ENCODE measurements at places on chromosomes 11 and 22. TPM values are rescaled to one million over a fixed set of nuclear protein-coding genes. Genes with fewer than 3 reads are reported as not detected.

Gene OR1S2
- not detected for total RNA-seq

Gene ADORA2A
- total RNA-seq, result 3.4 TPM

Gene OR6A2
- 0.34 TPM for total RNA-seq

Gene SYT7
- 1.0 TPM for total RNA-seq

Data from subcutaneous adipose tissue (tissue), 4 donors.